ENCODE measurements at places on chromosomes 3 and 15.

GRCh38 chr3:178699810-178700209 is 163.6 kb downstream of the KCNMB2 start:
- DNase-seq, result no peak

DNA sequence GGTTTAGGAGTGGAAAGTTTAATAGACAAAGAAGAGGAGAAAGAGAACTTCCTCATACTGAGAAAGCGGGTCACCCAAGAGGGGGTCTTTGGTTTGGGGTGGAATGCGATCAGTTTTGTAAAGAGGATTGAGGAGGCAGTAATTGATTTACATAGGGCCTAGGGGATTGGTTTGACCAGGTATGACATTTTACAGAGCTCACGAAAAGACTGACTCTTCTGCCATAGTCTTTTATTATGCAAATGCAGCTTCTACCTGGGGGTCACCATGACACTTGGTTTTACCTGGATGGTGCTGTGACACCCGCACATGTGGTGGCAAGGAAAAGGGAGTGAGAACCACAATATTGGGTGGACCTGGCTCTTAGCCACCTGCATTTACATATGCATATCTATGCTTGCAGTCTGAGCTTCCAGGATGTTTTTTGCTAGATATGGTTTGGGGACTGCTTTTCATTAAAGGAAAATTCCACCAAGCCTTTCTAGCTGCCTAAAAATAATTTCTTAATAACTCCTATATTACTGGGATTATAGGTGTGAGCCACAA is 6.9 kb upstream of the NME9 start:
- DNase-seq, result no peak

GRCh38 chr3:42653560-42654330 is at the start of gene ZBTB47:
Gene ZBTB47, plus strand, starts transcription at chr3:42653697. Its CDS starts 4,659 bp downstream, at chr3:42658356.
- DNase-seq, result no peak

DNA sequence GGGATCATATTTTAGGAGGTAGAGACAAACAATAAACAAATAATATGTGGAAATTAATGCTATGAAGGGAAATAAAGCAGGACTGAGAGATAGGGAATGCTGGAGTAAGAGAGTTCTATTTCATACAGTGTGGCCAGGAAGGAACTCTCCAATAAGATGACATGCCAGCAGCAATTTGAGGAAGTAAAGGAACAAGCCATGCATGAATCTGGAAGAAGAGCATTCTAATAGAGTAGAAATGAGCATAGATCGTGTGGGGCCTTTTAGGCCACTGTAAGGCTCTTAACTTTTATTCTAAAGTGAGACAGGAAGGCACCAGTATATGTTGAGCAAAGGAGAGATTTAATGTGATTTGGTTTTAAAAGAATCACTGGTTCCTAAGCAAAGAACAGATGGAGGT is 126.3 kb downstream of the DMXL2 start:
- DNase-seq, result no peak

Measured in Calu3 (cell line).